ENCODE measurements at places on chromosomes 11 and 22. TPM values are rescaled to one million over a fixed set of nuclear protein-coding genes. Genes with fewer than 3 reads are reported as not detected.
A peak's percentile ranks its signal among the peaks of the same experiment; 100 is the strongest.

The EIF3F gene
- 278 TPM for polyA plus RNA-seq

- DNase-seq: no peak
These were observed 37.7 kb downstream of the DHCR7 start for GRCh38 chr11:71410363-71410966.

DNA sequence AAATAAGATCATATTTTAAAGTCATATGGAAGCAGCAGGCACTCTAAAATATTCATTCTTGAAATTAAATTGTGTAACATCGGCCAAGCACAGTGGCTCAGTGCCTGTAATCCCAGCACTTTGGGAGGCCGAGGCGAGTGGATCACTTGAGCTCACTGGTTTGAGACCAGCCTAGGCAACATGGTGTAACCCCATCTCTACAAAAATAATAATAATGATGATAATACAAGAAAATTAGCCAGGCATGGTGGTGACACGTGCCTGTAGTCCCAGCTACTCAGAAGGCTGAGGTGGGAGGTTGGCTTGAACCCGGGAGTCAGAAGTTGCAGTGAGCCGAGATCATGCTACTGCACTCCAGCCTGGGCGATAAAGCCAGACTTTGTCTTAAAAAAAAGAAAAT, 77.4 kb downstream of the TRIM29 start:
- DNase-seq: no peak

- no peak for DNase-seq
These were observed 13.5 kb upstream of the GRAMD1B start for GRCh38 chr11:123416566-123416965.

The ANO9 gene
- polyA plus RNA-seq: 0.51 TPM

GRCh38 chr22:30420347-30421125, 5.0 kb upstream of the MTFP1 start:
- DNase-seq: peak; percentile 61

GRCh38 chr11:76659672-76660532, 10.6 kb downstream of the LRRC32 start:
- DNase-seq: no peak

The MTA2 gene
- 85.0 TPM for polyA plus RNA-seq

The LRFN4 gene
- 44.7 TPM for polyA plus RNA-seq

DNA sequence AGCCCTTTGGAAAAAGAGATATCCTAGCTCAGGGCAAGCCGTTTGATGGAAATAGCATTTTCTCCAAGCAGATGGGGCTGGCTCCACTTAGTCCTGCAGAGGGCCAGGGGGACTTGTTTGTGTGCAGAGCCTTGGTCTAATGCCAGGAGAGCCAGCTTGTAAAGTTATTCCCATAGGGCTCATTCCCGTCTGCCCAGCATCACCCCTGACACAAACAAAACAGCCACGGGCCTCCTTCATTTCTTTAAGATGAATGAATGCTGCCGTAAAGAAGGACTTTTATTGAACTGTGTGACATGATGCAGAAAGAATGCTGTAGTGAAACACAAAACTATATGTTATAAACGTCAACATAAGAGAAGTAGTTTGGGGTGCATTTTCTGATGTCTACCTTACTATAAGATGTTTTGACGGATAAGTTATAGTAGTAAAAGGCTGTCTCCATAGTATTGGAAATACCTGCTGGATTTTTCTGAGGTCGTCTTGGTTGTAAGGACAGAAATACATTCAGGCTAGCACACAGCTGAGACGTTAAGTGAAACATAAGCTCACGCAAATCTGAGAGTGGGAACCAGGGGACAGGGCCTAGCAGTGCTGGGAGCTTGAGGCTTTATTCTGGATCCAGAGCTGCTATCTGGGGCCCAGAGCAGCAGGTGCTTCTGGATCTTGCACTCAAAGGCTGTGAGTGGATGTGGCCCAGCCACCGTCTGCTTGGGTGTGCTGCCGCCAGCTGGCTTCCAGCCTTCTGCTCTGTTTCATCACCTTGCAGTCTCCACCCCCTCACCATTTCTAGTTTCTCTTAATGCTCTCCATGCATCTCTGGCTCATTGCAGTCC, 53.3 kb downstream of the NCAM1 start:
- DNase-seq: no peak

DNA sequence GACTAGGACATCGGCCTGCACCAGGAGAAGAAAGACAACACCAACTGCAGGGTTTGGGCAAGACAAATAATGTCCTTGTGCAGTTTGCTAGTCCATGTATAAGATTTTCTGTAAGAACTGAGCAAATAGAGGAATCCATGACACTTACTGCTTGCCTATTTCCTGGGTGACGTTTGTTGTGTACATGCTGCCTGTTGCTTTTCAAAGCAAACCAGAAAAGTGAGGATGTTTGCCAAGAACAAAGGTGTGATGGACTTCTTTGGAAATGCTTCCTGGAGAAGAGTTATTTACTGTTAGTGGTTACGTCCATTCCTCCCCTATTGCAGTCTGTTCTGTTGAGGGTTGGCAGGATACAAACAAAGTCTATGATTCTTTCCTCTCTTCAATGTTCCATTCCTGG, 126.5 kb downstream of the CASP12 start:
- DNase-seq: no peak

The OLFML1 gene
- not detected for polyA plus RNA-seq

DNA sequence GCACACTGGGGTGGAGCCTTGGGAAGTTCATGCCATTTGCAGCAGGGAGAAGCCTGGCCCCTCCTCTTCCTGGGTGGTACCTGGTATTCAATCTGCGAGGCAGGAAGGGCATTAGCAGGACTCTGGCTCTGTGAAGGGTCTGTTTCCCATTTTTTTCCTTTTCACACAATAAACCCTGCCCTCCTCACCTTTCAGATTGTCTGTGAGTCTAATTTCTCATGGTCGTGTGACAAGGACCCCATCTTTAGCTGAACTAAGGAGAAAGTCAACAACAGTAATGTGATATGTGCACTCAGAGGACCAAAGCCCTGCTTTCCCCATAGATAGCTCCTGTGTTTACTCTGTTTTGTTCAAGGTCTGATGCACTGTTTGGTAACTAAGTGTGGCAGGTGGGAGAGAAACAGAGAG, 26.6 kb upstream of the CASP4 start:
- DNase-seq: no peak

The PKNOX2 gene
- not detected for polyA plus RNA-seq

DNA sequence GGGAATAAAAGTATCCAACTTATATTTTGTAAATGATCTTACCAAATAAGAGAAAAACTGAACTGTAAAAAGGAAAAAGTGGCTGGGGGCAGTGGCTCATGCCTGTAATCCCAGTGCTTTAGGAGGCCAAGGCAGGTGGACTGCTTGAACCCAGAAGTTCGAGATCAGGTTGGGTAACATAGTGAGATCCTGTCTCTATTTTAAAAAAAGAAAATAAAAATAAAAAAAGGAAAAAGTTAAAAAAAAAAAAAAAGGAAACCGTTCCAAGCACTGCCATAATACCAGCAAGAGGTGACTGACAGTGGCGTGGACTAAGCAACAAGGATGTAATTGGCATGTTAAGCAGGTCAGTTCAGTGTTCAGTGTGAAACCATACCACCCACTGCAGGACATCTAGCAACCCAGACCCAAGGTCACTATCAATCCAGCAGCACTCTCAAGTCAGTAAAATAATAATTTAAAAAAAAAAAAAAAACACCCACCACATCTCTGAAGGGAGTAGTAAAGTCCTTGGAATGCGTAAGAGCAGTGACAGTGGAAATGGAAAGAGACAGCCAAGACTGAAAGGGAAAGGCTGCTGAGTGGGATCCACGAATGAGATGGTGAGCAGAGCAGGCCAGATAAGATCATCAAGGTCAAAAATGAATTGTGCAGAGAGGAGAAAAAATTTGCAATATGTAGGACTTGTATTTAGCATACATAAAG, 43.6 kb downstream of the MAPK1 start:
- no peak for DNase-seq

GRCh38 chr22:33062361-33062760, 4.2 kb upstream of the SYN3 start:
- no peak for DNase-seq

The NAV2 gene
- 4.9 TPM for polyA plus RNA-seq

- no peak for DNase-seq
These were observed 5.5 kb downstream of the PLET1 start for GRCh38 chr11:112255067-112255720.

GRCh38 chr11:117058761-117059261, 39.4 kb downstream of the SIK3 start:
- no peak for DNase-seq

DNA sequence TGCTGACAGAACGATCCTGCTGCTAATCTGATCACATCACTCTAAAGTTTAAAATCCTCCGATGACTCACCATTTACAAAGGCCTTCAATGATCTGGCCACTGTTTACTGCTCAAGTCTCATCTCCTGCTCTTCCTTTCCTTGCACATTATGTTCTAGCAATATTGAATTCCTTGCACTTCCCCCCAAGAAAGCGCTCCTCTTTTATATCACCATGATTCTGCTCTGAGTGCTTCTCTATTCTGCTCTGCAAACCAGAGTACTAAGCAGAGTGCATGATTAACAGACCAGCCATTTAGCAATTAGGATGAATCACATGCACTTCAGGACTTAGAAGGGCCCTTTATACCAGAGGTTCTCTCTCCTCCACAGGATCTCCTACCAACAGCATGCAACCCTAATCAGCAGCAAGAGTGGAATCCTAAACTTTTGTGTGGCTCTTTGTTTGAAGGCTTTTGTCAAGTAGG, 1122.8 kb upstream of the CCDC90B start:
- no peak for DNase-seq

The KIRREL3 gene
- polyA plus RNA-seq: 11.7 TPM

GRCh38 chr11:95924414-95924760, 480 bp upstream of the MTMR2 start:
- no peak for DNase-seq

- no peak for DNase-seq
These were observed 51.9 kb downstream of the BUD13 start for GRCh38 chr11:116720895-116721294.

DNA sequence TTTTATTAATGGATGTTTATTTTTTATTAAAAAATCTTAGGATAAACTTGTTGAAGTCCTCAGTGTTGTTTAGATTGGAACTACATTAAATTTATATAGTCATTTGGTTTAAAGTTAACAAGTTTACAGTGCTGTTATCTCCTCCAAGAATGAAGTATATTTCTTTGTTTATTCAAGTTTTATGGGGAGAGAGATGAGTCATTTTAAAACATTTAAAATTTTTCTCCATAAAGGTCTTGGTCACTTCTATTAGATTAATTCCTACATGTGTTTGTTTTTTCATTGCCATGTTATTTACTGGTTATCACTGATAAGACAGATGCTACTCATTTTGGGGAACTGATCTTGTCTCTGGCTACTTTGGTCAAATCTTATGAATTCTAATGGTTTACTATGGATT, 429.6 kb downstream of the METTL15 start:
- DNase-seq: no peak

DNA sequence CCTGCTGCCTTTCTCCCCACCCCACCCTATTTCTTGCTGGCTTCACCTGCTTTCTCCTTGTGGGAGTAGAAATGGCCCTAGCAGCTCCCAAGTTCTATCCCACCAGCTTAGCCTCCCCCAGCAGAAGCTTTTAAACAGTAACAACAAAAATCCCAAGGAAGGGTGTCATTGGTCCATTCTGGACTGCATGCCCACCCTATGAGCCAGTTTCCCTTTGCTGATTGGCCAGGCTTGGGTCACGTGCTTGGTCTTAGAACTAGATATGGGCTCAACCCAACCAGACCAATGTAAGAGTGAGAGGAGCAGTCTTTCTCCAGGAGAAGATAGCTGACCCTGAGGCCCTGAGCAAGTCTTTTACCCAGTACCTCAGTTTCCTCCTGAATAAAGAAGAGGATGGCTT, 2.3 kb downstream of the MTFP1 start:
- no peak for DNase-seq

The PGAP2 gene
- polyA plus RNA-seq: 32.1 TPM

DNA sequence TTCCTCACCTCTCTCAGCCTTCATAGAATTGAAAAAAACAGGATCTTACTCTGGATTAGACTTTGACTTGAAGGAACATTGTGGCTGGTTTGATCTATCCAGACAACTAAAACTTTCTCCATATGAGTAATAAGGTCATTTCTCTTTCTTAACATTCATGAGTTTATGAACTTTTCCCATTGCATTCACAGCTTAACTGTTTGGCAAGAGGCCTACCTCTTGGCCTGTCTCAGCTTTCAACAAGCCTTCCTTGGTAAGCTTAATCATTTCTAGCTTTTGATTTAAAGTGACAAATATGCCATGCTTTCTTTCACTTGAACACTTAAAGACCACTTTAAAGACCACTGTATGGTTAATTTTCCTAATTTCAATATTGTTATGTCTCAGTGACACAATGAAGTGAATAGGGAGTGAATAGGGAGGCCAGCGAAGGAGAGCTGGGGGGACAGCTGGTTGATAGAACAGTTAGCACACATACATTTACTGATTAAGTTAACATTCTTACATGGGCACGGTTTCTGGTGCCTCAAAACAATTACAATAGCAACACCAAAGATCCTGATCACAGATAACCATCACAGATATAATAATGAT, 17.0 kb downstream of the IMMP1L start:
- no peak for DNase-seq

Measured in A549 (cell line).